ENCODE measurements at places on chromosomes 7 and 10.
A peak's percentile ranks its signal among the peaks of the same experiment; 100 is the strongest.

DNA sequence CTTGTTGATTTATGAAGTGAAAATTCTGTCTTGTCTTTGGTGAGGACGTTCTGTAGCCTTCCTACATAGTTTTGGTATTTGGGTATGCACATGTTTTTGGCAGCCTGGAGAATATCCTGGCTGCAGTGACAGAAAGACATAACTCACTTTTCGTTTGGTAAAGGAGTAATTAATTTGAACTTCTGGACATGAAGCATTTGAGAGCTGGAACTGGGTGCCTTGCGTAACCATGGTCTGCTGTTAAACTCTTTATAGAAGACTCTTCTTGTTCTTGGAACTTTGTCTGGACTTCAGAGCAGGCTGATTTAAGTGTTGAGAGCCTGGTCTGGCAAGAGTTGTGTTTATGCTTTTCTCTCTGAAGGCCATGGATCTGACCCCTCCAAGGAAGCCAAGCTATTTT, 231.3 kb downstream of the LRMDA start:
- no peak for DNase-seq

GRCh38 chr10:132459301-132460003, 62.5 kb downstream of the PWWP2B start:
- DNase-seq: no peak

GRCh38 chr10:131977323-131978096, 4.2 kb downstream of the BNIP3 start:
- no peak for DNase-seq

DNA sequence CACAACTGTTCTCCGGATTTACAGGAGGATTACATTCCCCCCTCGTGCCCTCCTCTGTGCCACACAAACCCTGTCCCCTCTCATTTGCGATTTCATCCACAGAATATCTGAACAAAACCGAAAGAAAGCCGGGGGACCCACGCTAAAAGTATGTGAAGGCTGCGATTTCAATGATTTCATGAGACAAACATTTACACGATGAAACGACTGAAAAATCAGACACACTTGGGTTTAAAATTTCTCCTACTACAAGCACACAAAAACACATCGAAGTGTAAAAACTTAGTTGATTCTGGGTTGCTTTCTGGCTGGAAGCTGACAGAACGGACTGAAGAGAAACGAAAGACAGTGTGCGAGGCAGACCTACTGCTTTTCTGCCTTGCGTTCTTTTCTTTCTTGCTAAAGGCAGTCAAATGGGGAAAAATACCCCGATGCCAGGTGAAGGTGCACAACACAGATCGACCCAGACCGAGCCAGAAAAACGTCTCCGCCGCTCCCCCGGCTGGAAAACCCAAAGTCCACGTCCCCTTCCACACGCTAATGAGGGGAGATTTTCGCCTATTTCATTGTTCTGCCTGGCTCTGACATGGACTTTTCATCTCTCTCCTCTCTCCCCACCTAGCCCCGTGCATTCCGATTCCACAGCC, 1.2 kb downstream of the HIPK2 start:
- peak; percentile 33 for DNase-seq

DNA sequence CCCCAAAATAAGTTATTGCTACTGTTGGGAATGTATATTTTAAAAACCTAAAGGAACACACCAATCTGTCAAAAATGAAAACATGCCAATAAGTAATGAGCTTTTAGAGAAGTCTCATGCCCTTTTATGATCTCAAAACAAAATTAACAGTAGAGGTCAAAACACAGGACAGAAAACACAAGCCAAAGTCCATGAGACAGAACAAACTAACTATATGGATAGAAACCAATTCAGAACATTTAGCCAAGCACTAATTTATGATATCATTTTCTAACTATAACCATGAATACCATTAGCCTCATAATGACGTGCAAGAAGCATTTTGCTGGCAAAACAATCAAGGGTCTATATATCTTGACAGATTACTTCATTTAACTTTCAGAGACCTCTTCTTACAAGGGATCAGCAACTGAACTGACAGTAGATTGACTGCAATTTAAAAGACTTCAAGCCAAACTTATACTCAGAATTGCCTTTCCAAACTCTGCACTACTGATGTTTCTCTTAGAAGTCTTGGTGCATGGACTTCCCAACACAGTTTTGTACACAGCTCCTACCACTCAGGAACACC, 200.9 kb downstream of the DOCK4 start:
- DNase-seq: no peak

DNA sequence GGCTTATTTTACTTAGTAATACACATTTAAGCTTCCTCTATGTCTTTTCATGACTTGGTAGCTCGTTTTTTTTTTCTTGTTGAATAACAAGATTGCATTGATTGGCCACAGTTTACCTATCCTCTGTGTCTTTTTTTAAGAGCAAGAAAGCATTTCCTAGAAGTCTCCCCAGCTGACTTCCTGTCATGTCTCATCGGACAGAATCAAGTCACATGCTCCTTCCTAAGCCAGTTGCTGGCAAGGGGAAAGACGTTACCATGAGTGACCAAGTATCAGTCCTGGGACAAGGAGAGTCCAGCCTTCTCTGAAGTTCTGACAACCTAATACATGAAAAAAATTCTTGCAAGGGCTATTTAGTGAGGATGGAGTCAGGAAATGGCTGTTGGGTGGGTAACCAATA, 24.9 kb upstream of the SFRP5 start:
- no peak for DNase-seq

DNA sequence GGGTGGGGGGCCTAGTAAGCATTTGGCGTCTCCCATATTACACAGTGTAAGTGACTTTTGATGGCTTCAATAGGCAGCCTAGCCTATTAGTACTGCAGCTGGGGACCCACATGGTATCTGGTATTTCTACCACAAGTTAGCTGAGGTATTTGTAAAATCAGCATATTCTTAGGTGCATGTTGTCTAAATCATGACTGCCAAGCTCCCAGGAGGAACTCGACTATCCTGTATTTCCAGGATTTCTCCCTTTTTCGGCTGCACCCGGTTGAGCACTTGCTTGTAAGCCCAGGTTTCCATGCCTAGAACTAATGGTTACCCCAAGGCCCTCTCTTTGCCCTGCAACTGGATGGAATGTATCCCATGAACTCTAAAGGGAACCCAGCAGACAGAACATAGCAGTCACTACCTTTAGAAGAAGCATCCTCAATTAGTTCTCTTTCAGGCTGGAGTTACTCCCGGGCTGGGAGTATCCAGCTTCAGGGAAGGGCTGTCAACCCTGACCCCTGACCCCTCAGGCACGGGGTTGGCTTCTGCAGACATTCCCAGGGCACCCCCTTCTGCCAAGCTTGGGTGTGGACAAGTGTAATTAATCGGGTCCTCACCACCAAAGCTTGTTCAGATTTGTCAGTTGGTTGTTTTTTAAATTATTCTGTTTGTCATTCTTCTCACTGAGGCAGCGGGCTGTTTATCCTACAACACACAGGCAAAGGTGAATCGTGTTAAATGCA, 90.3 kb upstream of the PARD3 start:
- DNase-seq: no peak

DNA sequence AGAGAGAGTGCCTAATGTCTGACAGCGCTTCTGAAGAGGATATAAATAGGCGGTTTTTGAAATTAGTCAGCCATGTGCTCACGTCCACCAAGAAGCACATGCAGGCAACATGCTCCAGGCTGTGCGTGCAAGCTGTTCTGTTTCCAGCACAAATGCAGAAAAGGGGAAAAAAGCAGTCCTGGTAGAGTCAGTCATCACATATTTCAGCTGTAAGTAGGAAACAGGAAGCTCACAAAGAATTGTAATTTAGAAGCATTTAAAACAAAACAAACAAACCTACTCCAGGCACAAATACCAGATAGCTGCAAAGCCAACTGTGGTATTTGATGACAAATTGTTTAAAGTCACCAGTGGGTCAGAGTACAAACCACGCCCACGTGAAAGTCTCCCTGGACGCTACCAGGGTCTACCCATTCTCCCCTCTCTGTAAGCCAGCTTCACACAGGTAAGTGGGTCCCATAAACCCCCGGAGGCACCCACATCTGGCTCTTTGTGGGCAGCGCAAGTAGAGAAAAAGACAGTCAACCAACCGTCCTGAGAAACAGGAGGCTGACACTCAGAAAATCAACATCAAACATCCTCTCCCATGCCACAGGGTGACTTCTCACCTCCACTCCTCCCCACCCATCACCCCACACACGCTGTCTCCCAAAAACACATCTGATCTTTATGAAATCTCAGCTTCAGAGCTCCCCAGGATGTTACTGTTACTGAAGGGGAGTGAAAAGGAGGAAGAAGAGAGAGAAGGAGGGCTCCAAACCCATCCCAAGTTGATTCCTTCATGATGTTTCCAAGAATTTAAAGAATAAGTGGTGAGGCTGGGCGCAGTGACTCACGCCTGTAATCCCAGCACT, 186.4 kb downstream of the FAM107B start:
- no peak for DNase-seq

- DNase-seq: no peak
Measured at GRCh38 chr7:45347804-45348203, 190.2 kb downstream of the RAMP3 start.

DNA sequence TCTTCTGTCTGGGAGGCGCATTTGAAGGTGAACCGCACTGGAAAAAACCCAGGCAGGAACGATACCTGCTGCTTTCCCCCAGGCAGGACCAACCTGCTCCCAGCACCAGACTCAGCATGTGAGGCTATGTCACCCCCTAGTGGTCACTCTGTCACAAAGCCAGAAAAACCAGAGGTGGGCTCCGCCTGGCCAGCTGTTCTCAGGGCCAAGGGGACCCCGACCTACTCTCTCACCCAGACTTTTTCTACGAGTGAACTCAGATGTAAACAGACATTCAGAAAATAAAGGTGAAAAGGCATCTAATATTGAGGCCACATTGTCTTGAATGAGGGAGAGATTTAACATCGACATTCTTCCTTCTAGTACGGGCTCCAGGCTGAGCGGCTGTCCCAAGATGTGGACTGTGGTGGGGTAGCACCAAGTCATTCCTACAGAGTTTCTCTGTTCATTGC, 117.3 kb downstream of the PRKAG2 start:
- peak; percentile 60 for DNase-seq

DNA sequence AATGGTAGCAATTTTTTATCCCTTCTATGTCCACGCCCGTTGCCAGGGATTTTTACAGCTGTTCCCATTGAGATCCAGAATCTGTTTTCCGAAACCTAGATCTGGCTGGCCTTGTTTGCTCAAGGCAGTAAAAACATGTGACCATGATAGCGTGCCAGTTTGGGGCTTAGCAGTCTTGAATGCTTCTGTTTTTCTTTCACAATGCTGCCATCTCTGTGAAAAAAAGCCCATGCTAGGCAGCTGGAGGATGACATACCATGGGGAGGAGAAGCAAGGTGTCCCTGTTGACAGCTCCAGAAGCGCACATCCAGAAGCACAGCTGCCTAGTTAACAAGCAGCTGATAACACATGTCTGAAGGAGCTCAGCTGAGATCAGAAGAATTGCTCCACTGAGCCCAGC, 2.2 kb upstream of the ZNF92 start:
- no peak for DNase-seq

DNA sequence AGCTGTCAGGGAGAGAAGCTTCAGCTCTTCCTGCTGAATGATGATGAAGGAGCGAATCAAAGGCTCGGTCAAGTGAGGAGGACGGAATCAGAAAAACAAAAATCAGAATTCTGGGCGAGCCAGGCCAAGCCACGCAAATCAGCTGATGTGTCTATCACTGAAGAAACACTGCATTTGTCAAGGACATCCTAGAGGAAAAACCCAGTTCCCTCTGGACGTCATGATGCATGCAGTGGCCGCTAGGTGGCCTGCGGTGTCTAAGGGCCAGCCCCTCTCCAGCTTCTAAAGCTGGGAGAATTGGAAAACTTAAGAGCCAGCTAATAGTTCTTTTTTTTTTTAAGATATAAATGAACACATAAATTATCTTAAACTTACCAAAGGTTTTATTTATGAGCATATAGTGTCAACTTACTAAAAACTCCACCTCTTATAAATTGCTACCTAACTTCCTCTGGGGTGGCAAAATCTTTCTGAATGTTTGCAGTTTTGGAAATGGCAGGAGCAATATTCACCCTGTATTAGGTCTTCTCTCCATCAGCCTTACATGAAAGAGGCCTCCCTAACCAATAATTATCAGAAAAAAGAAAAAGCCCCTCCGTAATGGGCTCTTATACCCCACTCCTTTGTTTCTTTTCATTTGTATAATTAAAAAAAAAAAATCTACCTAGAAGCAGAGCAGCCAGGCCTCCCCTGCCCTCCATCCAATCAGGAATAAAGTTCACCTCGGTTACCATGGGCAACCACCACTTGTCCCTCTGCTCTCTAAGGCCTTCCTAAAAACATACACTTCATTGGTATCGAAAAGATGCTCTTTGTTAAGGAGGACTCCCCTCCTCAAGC, 186.8 kb downstream of the USP6NL start:
- DNase-seq: peak; percentile 55
